Stimulated activated naive CD4-positive, alpha-beta T cell treated with Interleukin-2 at 50 U/mL for 16 hours (primary cell): ENCODE measurements at places on chromosomes 2 and 18.

- DNase-seq: no peak
Measured at GRCh38 chr2:8525236-8525581, 156.6 kb upstream of the ID2 start.

DNA sequence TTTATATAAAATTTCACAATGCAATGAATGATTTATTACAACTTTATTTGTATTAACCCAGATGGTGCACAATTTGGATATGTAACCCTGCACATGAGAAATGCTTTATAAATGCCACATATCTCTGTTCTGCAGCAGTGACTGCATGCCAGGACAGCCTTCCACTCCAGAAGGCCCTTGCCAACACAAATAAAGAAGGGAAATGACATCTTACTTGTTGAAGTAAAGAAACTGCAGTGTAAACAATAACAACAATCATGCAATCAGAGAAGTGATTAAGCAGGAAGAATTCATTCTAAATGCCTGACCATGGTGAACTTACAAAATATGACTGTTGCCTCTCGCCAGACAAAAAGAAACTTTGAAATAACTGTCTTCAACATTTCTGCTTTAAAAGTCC, 129.9 kb upstream of the CHST9 start:
- DNase-seq: no peak

GRCh38 chr18:55844382-55844781, 256.4 kb upstream of the TCF4 start:
- DNase-seq: no peak

GRCh38 chr2:47083886-47084687, 71.0 kb downstream of the STPG4 start:
- DNase-seq: no peak

DNA sequence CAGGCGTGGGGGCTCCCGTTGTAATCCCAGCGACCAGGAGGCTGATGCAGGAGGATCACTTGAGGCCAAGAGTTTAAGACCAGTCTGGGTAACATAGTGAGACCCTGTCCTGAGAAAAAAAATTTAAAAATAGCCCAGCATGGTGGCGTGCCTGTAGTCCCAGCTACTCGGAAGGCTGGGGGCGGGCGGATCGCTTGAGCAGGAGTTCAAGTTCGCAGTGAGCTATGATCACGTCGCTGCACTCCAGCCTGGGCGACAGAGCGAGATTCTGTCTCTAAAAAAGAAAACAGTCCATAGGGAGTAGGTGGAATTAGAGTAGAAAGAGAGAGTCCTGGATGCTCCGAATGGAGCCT, 325 bp upstream of the TTLL4 start:
- DNase-seq: no peak

- peak; percentile 11 for DNase-seq
Measured at GRCh38 chr2:44941551-44942234, at the start of gene SIX3. Gene SIX3, plus strand, starts transcription at chr2:44941702. Its CDS starts 403 bp downstream, at chr2:44942105.

GRCh38 chr2:191355170-191355758, 110.1 kb downstream of the MYO1B start:
- no peak for DNase-seq

- no peak for DNase-seq
Measured at GRCh38 chr2:42742740-42743658, 20.9 kb downstream of the OXER1 start.
